ENCODE measurements at places on chromosomes 11 and 22.
A peak's percentile ranks its signal among the peaks of the same experiment; 100 is the strongest.

GRCh38 chr11:103047837-103048236, 44.1 kb downstream of the DCUN1D5 start:
- DNase-seq, result no peak

GRCh38 chr22:43734370-43735150, 77.5 kb downstream of the EFCAB6 start:
- no peak for DNase-seq

DNA sequence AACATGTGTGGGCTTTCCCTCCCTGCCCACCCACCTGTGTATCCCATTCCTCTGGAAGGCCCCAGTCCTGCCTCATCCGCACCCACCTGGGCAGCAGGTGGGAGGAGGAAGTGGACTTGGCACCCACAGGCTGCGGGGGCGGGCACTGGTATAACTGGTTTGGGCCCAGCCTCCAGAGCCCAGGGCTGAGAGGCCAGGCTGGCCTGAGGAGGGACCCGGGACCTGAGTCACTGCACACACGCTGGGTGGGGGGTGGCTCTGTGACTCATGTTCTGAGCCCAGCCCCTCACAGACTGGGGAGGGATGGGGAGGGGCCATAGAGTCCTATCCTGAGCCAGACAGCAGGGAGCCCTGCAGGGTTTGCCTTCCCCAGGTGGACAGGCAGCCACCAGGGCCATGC, 16.7 kb downstream of the PHLDA2 start:
- no peak for DNase-seq

GRCh38 chr22:32531931-32532819, 57.6 kb downstream of the FBXO7 start:
- no peak for DNase-seq

DNA sequence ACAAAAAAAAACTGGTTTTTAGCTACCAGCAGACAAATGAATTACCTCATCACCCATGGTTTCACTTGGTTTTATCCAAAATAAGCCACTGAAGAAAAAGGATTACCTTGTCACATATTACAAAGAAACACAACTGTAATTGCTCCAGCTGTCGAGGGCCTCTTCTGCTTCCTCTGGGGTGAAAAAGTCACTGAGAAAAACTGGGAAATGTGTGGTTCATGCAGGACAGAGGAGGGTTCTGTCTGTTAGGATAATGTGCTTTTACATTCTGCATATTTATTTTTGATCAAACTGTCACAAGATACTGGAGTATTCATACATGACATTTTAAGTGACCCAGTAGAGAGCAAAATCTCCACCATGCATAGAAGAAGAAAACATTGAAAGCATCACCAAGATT, 211.7 kb downstream of the NAV2 start:
- DNase-seq, result no peak

DNA sequence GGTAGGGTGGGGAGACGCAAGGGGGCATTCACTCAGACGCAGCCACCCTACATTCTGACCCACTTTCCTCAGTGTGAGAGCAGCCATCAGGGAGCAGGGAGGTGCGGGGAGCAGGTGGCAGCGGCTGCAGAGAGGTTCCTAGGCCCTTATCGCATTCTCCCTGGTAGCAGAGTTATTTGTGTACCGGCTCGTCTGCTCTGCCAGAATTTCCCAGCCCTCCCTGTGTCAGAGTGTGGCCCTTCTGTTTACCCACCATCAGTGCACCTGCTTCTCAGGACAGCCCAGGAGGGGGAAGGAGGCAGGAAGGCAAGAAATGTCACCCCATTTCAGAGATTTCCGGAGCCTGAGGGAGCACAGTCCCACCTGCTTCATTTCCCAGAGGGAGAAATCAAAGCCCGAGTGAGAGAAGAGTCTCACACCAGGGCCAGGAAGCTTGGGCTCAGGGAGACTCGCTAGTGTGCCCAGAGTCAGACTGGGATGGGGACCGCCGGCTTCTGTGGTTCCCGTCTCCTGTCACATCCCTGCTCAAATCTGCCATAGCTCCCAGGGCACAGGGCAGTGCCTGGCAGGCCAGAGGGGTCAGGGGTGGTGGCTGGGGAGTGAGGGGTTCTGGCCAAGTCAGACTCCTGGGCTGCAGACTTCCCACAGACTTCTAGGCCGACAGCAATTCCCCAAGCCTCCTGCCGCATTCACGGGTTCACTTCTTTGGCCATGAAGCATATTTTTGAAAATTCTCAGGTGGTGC, 49.7 kb downstream of the ARRB1 start:
- DNase-seq, result no peak

DNA sequence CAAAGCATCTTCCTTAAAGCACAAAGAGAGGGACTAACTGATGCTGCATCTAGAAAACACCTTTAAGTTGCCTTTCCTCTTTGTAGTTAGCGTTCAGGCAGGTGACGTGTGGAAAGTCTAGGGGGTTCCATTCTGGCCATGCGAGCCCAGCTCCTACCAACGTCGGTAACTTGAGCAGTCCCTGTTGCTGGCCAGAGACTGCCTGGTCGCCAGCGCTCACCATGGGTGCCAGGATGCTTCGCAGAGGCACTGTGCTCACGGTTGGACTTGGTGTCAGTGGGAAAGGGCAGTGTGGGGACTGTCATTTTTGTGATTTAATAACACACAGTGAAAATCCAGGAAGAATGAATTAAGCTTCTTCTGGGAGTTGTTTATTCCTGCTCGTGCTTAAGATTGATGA, 40.6 kb downstream of the PPP2R1B start:
- no peak for DNase-seq

DNA sequence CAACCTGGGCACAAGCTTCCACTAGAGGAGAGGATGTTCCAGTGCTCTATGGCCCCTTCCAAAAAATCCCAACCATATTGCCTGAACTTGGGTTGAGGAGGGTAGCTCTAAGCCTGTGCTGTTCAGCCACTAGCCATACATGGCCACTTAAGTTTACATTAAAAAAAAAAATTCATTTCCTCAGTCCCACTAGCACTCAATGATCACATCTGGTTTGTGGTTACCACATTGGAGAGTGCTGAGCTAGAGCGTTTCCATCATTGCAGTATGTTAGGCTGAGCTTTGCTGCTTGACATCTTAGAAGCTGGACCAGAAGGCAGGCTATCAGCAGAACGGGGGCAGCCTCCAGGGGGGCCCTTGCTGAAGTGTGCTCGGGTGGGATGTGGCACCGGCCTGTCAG, 43.5 kb upstream of the CYP2D6 start:
- DNase-seq, result no peak

DNA sequence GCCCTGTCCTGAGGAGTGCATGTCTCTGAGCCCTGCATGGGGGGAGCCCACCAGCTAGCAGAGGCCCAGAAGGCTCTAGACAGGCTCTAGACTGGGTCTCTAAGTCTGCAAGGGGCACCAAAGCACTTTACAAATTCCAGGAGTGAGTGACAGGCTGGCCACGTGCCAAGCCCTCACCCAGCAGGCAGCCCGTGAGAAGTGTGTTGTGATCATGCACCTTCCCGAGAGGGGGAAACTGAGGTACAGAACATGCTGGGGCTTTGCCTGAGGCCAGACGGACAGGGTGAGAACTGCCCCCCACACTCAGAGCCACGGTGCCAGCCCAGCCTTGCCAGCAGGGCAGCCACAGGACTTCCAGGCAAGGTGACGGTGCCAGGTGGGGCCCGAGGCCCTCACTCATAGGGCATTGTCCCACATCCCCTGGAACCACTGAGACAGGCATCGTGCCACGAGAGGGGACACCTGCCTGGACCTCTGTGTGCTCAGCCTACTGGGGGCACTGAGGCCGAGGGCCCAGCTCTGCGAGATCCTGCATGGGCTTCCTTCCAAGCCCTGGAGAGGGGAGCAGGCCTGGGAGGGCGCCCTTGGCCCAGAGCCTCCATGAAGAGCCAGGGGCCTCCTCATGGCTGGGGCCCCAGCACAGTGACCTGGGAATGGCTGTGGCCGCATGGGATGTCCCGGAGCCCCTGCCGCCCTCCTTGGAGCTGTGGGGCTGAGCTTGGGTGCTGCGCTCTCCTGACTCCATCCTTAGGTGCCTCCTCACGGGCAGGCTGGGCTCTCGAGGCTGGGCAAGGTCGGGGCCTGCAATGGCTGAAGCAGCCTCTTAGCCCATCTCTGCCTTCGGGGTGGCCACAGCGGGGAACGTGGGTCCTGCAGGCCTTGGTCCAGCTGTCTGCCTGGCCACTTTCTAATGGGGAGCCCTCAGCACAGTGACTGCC, 121.5 kb downstream of the KCNQ1OT1 start:
- no peak for DNase-seq

GRCh38 chr11:99519095-99519494, 498.3 kb downstream of the CNTN5 start:
- no peak for DNase-seq

DNA sequence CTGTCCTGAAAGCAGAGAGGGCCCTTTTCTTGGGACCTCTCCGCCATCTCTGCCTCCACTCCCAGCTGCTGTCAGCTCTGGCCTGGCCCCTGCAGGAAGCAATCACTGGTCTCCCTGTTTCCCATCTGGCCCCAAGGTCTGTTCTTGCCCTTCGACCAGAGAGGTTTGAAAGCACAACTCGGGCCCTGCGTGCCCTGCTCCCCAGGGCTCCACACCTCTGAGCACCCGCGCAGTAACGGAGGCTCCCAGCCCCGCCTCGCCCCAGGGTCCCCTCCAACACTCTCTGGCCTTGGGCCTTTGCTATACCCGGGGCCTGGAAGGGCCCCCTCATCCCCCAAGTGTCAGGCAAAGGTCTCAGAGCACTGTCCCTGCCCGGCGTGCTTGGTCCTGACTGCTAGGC, 7.8 kb upstream of the CD81 start:
- no peak for DNase-seq

DNA sequence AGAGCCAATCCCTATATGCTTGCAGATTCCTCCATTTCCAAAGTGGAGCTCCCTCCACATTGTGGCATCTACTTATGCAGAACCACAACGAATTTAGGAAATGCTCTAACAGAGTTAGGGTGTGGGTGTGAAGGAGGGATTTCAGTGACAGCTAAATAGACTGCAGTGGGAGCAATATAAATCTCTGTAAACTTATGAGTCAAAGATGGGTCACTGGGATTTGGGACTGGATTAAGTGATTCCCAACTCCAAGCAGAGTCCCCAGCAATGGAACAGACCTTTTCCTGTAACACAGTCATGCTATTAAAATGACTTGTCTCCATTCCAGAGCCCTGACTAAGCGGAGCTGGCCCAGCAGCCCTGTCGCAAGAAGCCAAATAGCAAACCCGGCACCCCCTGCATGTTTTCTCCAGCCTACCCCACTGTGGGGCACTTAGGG, 36.6 kb downstream of the RPL27A start:
- DNase-seq, result no peak

- no peak for DNase-seq
Measured at GRCh38 chr11:44257338-44258189, 52.4 kb downstream of the ALX4 start.

DNA sequence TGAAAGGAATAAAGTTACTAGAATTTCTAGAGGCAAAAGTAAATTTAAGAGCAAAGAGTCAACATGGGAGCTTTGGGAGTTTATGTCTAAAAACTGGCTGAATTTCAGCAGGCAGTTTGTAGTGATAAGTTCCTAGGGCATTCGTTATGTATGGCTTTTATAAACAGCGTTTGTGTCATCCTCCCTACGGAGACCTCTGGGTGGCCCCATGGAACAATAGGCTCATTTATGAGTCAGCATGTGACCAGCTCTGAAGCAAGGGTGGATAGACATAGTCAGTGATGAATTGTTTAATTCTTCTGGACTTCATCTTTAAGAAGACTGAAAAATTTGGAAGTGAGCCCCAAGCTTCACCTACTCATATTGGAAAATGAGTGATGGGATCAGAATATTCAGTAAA, 37.1 kb downstream of the SVIP start:
- DNase-seq, result peak; percentile 4

- DNase-seq, result no peak
Measured at GRCh38 chr22:35558031-35558430, 17.4 kb downstream of the RASD2 start.

DNA sequence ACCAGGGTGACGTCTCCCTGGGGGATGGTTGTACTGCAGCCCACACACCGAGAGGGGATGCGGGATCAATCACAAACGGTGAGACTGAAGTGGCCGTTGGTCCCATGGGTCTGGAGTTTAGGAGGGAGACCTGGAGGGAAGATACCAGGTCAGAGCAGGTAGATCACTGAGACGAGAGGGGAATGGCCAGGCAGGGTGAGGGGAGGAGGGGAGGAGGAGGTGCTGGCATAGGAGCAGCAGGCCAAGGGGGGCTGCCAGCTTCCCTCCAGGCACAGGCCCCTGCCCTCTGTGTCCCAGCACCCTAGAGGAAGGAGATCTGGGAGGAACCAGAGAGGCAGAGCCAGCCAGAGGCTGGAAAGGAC, 7.0 kb downstream of the MAPK8IP2 start:
- no peak for DNase-seq

GRCh38 chr11:64887234-64887756, 8.9 kb upstream of the EHD1 start:
- no peak for DNase-seq

- no peak for DNase-seq
Measured at GRCh38 chr11:12397931-12398334, 20.6 kb downstream of the PARVA start.

GRCh38 chr11:7657306-7658025, 15.8 kb downstream of the CYB5R2 start:
- no peak for DNase-seq

- no peak for DNase-seq
Measured at GRCh38 chr11:126405906-126406305, 50.4 kb downstream of the ST3GAL4 start.

GRCh38 chr11:94241896-94242295, 62.5 kb upstream of the IZUMO1R start:
- DNase-seq, result no peak

- DNase-seq, result no peak
Measured at GRCh38 chr11:76177250-76177686, 29.0 kb downstream of the WNT11 start.

DNA sequence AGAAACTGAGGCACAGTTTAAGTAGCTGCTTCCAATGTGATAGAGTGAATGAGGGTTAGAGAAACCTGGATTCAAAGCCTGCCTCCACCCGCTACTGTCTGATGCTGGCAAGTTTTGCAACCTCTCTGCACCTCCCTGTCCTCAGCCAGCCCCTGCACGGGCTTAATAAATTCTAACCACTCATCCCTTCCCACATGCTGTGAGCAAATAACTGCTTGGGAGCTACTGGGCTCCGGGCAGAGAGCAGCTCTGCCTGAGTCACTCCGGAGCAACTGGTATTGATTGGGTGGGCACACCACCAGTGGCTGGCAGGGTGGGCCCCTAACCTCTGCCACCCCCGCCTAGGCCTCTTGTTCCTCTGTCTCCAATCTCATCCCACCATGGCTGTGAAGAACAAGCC, 104.3 kb upstream of the SYT13 start:
- DNase-seq, result no peak

- no peak for DNase-seq
Measured at GRCh38 chr22:46637711-46638600, 17.8 kb downstream of the GRAMD4 start.
